ENCODE measurements at places on chromosomes 1 and 21.

DNA sequence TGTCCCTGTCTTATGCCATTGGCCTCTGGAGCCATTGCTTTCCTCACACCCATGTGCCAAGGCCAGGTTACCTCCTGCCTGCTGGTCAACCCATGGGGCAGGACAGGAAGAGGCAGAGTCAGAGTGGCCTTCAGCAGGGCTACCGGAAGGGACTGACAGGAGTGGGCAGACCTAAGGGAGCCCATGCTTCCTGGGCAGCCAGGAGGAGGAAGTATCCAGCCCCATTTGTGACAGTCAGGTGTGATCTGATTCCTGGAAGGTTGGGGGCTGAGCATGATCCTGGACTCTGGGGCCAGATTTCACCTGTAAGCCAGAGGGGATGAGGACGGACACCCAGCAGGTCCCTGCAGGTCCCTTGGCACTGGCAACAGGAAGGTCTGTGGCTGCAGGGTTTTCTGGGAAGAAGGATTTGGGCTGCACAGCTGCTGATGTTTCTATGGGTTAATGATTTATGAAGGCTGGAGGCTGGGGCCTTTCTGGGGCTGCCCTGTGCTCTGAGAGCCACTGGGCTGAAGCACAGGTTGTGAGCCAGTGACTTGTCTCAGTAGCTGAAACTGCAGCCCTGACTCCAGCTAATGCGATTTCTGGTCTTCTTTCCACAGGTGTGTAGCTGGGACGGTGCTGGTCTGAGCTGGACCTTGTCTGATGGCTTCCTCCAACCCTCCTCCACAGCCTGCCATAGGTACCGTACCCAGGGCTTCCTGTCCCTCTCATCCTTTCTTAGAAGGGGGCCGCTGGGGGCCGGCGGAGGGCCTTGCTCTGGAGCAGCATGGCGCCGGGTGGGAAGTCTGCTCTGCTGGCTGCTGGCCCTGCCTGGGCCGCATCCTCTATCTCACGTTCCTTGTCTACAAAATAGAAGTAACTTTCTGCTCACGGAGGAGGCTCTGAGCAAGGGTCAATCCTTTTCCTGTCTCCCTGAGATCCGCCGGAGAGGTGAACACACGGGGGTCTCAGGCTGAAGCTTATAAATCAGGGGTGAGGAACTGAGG lies 40.7 kb downstream of the ARHGEF10L start:
- DNase-seq: no peak

- no peak for DNase-seq
Observed at GRCh38 chr1:151822404-151822803, 9.2 kb downstream of the RORC start.

DNA sequence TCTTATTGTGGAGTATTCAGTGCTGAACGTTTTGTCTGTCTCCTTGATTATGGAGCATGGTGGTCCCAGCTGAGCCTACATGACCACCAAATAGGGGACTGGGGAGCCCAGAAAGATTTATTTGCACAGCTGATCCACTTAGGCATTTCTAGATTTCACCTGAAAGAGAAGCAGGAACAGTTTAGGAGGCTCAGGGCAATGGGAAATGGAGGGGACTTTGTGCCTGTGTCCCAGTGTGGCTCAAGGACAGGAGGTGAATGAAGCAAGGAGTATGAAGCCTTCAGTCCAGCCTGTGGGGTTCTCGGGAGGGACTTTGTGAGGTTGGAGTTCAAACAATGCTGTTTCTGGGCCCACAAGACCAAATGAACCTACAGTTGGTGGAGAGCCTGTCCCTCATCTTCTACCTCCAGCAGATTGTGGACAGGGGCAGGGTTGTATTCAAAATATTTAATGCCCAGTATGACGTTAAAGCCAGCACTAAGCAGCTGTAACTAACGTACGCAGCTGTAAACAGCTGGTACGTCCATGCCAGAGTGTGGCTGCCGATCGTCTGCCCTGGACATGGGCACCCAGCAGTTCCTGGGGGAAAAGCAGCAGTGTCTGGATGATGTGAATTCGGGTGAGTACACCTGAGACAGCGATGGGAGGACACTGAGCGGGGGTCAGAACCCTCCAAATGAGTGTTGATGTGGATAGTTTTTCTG lies 164.9 kb upstream of the RAB4A start:
- no peak for DNase-seq

DNA sequence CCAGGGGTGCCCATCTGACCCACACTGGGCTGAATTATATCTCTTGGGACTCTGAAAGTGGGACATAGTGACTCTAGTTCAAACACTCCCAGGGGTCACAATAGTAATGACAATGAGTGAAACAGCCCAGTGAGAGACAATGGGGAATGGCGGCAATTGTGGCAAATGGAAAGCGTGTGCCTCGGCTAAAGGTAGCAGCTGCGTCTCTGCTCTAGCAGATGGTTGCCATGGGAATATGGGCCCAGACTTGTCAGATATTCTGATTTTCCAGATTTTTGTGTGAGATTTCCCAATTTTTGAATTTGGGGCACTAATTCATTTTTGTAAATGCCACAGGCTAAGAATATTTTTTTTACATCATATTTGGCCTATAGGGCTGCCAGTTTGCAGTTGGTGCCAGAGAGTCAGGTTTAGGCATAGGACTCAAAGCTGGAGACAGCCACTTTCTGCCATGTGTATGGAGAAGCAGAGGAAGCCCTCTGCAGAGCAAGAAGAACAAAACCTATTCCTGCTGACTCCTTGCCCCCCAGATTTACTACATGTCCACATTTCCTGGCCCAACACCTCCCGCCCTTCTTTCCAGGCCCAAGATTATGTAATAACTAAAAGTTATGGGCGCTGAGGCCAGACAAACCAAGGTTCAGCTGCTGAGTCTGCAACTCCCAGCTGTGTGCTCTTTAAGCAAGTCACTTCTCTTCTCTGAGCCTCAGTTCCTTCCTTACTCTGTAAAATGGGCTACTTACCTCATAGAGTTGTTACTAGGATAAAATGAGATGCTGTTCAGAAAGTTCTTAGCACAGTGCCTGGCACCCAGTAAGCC lies 21.6 kb upstream of the PTP4A2 start:
- DNase-seq: no peak

GRCh38 chr1:194865383-194865782 lies 1679.0 kb upstream of the B3GALT2 start:
- DNase-seq: no peak

- DNase-seq: no peak
Observed at GRCh38 chr1:225851805-225852204, 30.4 kb downstream of the TMEM63A start.

DNA sequence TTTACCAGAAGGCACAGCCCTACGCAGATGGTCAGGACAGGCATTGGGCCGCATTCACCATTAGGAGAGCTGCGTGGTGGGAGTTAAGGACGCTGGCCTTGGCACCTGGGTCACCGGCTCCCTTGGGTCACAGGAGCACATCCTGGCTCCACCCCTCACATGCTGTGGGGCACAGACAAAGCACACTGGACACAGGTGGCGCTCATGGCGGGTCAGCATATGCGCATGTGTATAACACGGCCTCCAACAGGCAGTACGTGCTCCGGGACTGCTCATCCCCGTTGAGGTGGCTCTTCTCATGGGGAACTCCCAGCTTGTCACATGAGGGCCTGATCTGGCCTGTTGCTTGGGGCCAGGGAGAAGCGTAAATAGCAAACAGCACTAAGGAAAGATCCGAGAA lies 25.0 kb downstream of the PGBD5 start:
- DNase-seq: no peak

- DNase-seq: no peak
Observed at GRCh38 chr1:163137556-163138265, 65.0 kb downstream of the RGS5 start.

DNA sequence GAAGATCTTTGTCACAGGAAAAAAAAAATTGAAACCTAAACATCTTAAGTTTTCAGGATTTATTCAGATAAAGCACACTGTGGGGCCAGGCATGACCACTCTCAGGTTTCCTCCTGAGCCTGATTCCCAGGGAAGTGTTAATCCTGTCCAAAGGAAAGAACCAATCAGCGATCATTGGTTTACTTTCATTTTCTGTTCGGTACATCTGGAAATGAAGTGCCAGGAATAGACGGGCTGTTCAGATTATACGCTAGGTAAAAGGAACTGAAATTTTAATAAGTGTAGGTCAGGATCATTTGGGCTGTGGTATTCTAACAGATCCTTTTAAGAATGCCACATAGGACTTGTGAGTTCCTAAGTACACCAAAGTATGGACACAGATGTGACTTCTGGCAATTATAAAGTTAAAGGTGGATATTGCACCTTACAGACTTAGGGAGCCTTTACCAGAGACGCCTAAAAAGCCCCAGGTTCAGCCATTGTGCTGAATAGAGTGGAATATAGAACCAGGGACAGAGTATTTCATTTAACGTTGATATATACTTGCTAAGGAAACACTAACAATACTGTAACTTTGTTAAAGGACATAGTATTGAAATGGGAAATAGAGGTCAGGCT lies 9.3 kb upstream of the CACYBP start:
- DNase-seq: no peak

DNA sequence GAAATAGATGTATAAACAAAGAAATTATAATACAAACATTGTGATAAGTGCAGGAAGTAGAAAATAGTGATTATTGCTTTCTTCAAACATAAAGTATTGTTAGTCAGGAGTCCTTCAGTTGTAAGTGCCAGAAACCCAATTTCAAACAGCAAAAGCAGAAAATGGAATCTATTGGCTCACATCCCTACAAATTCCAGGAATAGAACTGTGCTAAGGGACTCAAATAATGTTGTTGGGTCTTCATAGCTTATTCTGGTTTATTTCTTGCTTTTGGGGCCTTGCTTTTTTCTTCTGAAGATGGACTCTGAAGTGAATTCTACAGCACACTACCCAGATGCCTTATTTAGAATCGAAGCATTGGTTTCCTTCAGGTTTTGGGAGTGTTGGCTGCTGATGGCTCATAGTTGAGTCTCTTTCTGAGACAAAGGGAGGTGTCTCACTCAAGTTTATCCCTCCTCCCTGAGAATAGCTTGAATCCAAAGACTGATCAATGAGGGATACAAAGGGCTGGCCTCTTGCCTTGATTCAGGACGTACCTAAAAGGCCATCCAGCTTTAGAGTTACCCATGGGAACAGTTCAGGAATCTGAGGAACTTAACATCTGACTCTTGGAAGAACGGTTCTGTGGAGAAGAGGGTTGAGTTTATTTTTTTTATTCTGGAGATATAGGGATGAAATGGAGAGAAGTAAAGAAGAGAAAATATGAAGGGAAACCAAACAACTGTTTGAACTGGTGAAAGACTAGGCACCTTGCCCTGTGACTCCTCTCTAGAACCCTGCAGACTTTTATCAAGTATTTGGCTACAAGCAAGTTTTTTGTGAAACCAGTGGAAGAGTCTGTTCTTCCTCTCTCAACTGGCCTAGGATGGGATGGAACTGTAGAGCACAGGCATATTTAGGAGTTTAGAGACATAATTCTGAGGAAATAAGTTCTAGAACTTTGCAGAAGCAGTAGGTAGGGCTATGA lies 39.0 kb upstream of the ATG4C start:
- no peak for DNase-seq

- DNase-seq: no peak
Observed at GRCh38 chr1:156070548-156070947, 9.6 kb downstream of the RAB25 start.

DNA sequence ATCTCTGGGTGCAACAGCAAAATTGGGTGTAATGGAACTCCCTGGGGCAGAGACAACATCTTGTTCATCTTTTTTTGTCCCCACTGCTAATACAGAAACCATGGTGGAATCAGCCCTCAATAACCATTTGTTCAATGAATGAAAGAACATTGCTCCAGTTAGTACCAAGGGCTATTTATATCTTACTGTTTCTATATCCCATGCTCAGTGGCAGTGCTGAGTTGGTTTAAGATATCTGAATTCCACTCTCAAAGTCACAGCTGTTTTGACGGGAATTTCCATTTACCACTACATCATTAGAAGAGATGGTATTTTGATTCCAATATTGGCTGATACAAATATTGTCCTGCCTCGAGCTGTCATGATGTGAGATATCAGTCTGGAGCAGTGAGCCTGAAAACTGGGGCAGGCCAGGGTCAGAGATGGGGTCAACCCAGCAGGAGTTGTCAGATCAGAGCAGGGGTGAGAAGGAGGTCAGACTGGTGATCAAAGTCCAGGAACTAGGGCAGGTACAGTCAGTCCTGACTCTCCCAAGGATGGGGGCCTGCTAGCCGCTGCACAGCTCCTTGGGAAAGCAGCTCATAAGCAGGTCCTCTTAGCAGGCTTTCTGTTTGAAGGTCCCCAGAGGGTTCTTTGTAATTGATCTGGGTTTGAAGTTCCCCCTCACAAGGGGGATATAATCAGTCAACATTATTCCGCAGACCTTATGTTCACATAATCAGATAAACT lies 5.8 kb upstream of the PHC2 start:
- no peak for DNase-seq

GRCh38 chr1:230176871-230177411 lies 109.9 kb downstream of the GALNT2 start:
- peak; percentile 66 for DNase-seq

DNA sequence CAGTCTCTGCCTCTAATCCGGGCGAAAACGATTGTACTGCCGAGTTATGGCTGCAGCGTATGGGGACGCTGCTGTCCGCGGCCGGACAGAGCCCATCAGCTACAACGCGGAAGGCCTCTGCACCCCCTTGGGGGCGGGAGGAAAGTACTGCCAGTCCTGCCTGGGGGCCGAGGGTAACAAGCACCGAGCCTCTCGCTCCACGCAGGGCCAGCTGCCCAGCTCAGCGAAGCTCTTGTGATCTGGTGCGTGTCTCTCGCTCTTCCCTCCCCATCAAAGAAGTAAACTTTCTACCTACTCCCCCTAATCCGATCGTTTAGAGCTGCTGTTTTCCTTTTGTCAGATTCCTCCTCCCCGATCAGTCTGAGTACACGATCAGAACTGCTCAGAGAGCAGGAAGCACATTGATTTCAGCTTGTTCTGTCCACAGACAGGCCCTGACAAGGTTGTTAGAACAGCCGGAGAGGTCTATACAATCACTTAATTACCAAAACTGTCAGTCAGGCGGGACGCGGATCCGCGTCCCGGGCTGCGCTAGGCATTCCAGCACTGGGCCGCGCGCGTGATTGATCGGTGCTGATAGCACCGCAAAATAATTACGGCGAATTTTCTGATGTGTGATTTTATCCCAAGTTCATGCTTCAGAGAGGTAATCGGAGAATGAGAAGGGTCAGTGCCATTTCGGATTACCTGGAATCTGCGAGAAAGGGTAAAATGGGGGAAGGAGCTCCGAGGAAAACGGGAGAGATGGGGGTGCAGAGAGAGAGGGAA lies 8.7 kb upstream of the BARHL2 start:
- no peak for DNase-seq

- no peak for DNase-seq
Observed at GRCh38 chr1:61293986-61294504, 211.7 kb downstream of the NFIA start.

DNA sequence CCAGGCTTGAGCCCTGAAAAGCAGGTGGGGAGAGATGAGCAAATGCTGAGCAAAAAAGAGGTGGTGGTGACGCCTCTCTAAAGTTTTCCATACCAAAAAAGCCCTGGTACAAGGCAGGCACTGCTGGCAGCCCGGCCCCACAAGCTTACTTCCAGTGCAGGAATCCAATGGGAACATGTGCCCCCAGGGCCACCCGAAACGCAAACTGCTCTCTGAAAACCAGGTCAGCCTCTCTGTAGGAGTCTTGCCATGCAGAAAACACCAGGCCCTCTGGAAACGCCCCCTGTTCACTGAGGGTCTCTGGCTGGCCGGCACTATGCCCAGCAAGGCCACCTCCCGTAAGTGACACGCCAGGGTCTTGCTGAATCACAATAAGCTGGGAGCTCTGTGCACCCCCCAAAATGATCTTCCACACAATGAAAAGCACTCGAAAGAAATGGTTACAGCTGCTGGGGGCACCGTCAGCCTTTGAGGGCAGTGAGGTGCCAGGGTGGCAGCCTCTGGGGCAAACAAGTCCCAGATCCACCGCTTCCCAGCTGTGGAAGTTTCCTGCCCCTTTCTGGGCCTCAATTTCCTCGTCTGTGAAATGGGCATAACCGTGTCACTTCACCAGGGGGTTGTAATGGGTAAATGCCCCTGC lies 170.5 kb downstream of the TOMM20 start:
- no peak for DNase-seq
